Hippocampal formation (tissue), 2 donors: ENCODE measurements at places on chromosomes 12 and 14.
A peak's percentile ranks its signal among the peaks of the same experiment; 100 is the strongest.

GRCh38 chr12:21337959-21338744 lies 3.4 kb upstream of the SLCO1A2 start:
- DNase-seq, result peak; percentile 63

GRCh38 chr12:2051700-2052621 lies 826 bp upstream of the CACNA1C start:
- DNase-seq, result no peak

GRCh38 chr14:69650948-69651369 lies 39.6 kb downstream of the SUSD6 start:
- DNase-seq, result no peak

DNA sequence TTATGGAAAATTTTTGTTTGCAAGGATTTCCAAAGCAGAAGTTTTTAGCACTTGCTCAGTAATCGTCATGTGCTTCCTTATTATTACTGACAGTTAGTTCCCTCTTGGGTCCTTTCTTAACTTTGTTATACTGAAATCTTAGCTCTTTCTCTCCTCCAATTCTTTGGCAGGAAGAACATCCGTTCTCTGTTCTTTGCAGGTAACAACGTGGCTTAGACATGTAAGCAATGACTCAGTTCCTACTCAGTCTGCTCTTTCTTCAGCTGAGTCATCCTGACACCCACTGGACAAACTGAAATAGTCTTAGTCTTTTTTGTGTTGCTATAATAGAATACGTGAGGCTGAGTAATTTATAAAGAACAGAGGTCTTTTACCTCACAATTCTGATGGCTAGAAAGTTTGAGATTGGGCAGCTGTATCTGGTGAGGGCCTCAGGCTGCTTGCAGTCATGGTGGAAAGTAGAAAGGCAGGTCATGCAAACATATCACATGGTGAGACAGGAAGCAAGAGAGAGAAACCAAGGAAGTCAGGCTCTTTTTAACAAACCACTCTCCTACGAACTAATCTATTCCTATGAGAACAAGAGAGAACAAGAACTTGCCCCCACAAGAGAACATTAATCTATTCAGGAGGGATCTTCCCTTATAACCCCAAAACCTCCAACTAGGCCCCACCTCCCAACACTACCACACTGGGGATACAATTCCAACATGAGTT lies 49.2 kb downstream of the TESPA1 start:
- peak; percentile 24 for DNase-seq

DNA sequence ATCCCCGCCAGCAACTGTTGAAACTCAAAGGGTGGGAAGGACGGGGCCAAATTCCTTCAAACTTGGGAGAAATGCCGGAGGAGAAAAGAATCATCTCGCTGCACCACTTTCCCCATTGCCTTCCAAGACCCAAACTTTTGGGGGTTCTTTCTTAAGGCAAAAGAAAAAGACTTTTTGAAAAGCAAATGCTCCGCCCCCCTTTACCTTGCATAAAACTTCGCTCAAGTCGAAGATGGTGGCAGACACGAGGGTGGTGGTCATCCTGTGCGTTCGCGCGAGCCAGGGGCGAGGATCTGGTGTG lies 239 bp downstream of the ZFP36L1 start:
- DNase-seq, result no peak

- DNase-seq, result no peak
Observed at GRCh38 chr14:50728836-50729235, 60.7 kb upstream of the SAV1 start.

GRCh38 chr14:21308132-21308478 lies 28.2 kb downstream of the RPGRIP1 start:
- no peak for DNase-seq

- no peak for DNase-seq
Observed at GRCh38 chr12:127342861-127343260, 924.1 kb upstream of the TMEM132C start.

- DNase-seq, result no peak
Observed at GRCh38 chr14:104226421-104227383, 88.3 kb downstream of the KIF26A start.

GRCh38 chr14:33477797-33478196 lies 473.1 kb downstream of the EGLN3 start:
- DNase-seq, result peak; percentile 73

DNA sequence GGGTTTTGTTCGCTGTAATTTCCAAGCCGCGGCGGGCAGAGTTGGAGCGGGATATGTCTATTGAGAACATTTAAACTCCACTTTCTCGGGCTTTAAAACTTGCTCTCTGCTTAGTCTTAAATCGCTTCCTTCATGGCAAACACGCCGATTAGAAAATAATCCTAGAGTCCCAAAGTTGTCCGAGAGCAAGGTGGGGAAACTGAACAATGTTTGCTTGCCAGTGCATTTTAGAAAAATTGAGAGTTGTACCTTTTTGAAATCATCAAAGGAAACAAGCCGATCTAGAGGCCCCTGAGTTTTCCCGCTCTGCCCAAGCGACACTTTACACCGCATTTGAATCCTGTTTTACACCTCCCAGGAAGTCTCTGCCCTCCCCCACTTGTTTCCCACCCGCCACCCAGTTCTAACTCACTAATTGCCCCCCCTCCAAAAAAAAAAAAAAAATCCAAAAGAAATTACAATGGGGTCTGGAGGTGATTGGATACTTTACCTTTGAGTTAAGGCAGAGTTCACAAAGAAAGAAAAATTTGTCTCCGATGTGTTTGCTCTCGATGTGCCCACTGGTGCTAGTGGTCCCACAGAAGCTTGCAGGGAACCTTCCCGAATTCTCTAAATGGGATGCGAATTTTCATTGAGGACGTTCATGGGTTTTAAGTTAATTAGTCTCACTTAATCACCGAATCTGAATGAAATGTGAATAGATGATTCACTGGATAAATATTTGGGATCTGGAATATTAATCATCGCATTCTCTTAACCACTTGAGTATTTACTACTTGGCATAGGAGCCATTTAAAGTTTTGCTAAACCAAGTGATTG lies 2.3 kb downstream of the HMGA2 start:
- DNase-seq, result no peak

GRCh38 chr12:71592841-71593240 lies 70.8 kb downstream of the ZFC3H1 start:
- DNase-seq, result no peak

DNA sequence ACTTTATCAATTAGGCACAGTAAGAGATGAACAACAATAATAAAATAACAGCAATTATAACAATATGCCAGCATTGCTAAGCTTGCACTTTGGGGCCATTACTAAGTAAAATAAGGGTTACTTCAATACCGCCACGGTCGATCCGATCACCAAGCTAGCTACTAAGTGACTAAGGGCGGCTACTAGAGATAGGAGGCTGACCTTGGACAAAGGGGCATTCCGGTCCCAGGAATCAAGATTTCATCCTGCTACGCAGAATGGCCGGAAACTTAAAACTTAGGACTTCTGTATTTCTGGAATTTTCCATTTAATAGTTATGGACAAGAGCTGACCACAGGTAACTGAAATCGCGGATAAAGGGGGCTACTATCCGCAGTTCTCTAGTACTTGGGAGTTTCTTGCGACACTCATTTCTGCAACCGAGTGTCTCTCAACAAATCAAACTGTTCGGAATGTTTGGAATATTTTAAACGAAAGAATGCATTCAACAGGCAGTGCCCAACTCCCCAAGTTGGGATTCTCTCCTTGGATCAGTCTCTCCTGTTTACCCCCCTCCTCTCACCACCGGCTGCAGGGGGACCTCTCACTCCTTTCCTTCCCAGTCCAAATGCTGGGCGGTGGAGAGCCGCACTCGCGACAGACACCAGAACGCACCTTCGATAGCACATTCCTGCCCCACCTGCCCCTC lies 650 bp downstream of the HEBP1 start:
- DNase-seq, result no peak

GRCh38 chr12:94730847-94731246 lies 80.5 kb upstream of the TMCC3 start:
- no peak for DNase-seq

DNA sequence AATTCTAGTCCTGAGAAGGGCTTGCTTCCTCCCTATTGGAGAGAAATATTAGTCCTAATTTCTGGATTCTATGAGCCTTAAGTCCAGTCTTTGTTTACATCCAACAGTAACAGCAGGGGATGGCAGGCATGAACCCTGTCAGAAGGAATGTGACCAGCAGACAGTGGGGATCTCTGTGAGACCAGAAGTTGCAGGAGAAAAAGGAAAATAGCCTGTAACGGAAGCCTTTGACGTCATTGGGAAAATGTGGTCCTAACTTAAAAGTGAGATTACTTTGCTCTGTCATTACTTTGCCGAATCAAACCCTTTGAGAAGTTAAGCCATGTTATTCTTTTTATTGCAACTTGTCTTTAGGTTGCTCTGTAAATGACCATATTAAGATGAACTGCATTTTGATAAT lies 218.2 kb upstream of the PRICKLE1 start:
- no peak for DNase-seq

DNA sequence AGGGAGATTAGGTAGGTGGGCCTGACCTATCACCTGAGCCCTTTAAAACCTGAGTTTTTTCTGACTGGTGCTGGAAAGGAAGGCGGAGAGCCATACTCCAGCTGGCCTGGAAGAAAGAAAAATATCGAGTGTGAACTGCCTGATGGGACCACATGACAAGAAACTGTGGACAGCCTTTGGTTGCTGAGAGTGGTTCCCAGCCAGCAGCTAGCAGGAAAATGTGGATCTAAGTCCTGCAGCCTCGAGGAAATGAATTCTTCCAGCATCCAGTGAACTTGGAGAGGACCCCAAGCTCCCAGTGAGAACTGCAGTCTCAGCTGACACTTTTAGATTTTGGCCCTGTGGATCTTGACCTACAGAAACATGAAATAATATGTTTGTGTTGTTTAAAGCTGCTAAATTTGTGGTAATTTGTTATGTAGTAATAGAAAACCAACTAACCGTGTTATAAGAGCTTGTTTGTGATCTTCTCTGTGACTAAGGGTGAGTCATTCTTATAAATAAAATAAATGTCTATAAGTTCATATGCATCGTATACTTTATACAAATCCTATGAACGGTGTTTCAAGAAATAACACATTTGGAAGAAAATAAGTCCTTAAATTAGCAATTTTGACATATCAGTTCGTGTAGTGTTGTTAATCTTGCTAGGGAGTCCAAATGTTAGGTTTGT lies 359.6 kb downstream of the BMP4 start:
- no peak for DNase-seq

DNA sequence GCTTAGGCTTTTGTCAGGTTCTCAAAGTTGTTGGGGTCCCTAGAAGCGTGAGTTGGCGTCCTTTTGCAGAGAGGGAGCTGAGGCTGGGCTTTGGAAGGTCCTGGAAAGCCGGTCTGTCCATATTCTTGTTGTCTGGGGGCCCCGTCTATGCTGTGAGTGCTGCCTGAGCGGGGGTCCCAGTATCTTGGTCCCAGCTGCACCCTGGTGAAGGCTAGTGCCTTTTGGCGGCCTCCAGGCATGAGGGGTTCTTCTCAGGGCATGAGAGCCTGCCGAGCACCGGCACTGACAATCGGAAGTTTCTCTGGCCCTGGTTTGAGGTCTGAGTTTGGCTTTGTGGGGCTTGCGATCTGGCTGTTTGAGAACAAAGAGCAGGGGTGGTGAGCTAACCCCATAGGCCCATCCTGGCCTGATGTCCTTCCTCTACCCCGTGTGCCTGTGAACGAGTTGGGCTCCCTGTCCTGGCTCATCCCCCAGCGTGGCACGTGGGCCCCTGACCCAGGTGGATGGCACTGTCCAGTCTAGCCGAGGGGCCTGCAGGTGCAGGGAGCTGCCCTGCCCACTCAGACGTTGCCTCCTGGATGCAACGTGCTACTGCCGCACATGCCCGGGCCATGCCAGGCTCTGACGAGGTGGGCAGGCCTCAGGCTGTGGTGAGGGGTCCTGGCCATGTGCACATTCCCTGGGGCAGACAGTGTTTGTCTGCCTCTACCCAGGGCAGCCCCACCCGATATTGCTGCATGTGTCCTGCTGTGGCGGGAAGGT lies 3.9 kb downstream of the CEP170B start:
- DNase-seq, result no peak

GRCh38 chr14:90456551-90456950 lies 59.7 kb downstream of the CALM1 start:
- peak; percentile 8 for DNase-seq
